ENCODE measurements at places on chromosomes 4 and X. TPM values are rescaled to one million over a fixed set of nuclear protein-coding genes. Genes with fewer than 3 reads are reported as not detected.

GRCh38 chrX:1162119-1162916 lies 50.1 kb downstream of the CRLF2 start:
- DNase-seq = no peak

DNA sequence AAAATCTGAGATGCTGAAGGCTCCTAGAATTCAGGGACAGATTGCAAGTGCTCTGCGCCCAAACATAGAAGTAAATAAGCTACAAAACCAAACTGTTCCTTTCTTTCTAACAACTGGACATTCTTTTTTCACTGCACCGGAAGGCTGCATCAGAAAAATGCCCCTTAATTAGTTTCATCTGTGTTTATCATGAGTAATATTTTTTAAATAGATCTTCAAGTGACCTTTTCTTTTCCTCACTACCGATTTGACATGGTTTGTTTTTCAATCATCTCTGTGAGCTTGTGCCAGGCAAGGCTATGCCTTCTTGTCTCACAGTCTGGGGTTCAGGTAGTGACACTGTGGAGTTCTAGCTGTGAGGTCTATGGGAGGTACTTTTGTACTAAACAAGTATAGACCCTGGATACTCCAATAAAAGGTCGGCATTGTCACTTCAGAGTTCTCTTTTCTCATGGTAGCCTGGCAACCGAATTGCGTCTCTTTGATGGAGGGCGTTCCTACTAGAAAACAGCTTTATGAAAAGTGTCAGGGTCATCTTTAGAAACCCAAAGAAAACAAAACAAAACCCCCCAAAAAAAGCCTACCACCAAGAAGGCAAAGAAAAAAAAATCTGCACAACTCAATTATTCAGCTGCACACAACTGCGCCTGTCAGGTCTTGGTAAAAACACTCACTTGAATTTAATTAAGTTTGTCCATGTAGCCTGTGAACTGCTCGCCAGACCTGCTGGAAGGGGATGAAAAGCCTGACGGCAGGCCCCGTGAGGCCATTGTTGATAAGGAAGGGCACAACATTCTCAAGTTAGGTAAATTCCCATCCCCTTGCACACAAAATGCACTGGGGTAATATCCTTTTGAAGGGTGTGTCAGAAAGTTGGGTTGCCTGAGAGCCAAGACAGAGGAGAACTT lies 22.8 kb upstream of the ADAMTS3 start:
- DNase-seq = no peak

- no peak for DNase-seq
Measured at GRCh38 chr4:153514001-153514526, 47.9 kb downstream of the TMEM131L start.

GRCh38 chr4:63493265-63493664 lies 916.0 kb downstream of the TECRL start:
- no peak for DNase-seq

DNA sequence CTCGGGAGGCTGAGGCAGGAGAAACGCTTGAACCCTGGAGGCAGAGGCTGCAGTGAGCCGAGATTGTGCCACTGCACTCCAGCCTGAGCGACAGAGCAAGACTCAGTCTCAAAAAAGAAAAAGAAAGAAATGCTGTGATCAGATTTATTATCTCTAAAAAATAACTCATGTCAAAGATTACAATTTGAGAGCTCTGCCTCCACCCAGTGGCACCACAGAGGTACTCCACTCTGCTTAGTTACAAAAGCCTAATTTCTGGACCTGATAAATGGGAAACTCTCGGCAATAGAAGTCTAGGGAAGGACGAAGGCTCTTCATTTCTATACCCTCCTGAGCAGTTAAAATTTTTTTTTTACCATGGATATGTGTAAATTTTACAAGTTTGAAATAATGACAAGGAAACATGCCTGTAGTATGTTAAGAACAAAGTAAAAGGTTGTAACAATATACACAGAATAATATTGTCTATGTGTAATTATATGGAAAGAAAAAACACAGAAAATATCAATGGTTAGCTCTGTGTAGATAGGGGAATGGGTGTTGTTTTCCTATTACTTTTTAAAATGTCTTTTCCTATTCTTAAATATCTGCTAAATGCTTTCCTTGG lies 149.8 kb downstream of the STIM2 start:
- DNase-seq = peak; percentile 88

- no peak for DNase-seq
Measured at GRCh38 chr4:3207531-3208037, 41.4 kb upstream of the MSANTD1 start.

GRCh38 chr4:146110871-146111485 lies 64.5 kb upstream of the LSM6 start:
- DNase-seq = peak; percentile 61

GRCh38 chr4:6501171-6501570 lies 28.8 kb upstream of the PPP2R2C start:
- DNase-seq = no peak

DNA sequence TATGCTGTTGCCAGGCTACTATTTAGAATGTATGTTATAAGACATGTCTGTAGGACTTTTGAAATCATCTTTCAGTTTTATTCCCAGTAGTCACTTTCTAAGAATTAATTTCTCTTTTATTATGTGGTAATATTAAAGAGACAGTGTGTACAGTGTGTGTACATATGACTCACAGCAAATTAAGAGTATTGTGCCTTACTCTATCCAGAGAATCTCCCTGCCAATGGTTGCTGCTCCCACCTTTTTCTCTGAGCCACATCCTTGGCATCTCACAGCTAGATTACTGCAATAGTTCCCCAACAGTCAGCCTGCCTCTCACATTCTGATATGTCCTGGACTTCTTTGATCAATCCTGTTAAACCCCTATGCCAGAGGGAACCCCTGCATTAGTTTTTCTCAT lies 114.5 kb downstream of the ANXA5 start:
- DNase-seq = no peak

GRCh38 chrX:127457161-127457560 lies 595.0 kb downstream of the ACTRT1 start:
- DNase-seq = no peak

GRCh38 chr4:179941911-179942310 lies 2301.3 kb upstream of the TENM3 start:
- no peak for DNase-seq

GRCh38 chrX:9937761-9938160 lies 29.4 kb upstream of the CLDN34 start:
- DNase-seq = no peak

GRCh38 chr4:88481537-88481936 lies 24.6 kb downstream of the HERC5 start:
- no peak for DNase-seq

- DNase-seq = peak; percentile 71
Measured at GRCh38 chrX:115226929-115227328, 7.0 kb downstream of the LRCH2 start.

GRCh38 chr4:42460043-42460442 lies 62.8 kb downstream of the SHISA3 start:
- no peak for DNase-seq

DNA sequence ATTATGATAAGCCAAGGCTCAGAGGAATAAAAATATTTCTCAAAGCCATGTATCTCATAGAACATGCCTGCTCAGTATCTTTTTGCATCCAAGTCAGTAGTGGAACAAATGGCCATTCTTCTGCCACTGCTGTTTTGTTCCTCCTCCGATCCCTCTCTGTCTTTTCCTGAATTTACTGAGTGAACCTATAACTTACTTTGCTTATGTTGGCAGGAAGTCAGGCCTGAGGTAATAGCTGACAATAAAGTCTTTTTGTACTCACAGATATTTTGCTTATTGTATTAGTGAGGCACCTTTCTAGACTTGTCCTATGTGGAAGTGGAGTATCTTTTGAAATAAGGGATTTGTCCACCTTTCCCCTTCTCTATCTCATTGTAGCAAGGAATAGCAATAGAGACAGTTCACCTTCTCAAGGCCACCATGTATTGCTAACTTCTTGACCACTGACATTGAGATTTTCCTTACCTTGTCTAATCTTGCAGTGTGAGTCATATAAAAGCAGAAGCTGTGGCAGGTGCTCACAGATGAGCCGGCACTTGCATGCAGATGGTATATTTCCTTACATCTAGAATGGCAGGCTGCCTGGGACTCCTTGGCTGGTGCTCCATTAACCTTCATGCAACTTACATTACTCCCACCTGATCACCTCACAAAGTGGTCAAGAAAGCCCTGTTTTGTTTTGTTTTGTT lies 68.2 kb downstream of the AGTR2 start:
- no peak for DNase-seq

GRCh38 chrX:79270401-79270800 lies 96.7 kb downstream of the ITM2A start:
- peak; percentile 63 for DNase-seq

DNA sequence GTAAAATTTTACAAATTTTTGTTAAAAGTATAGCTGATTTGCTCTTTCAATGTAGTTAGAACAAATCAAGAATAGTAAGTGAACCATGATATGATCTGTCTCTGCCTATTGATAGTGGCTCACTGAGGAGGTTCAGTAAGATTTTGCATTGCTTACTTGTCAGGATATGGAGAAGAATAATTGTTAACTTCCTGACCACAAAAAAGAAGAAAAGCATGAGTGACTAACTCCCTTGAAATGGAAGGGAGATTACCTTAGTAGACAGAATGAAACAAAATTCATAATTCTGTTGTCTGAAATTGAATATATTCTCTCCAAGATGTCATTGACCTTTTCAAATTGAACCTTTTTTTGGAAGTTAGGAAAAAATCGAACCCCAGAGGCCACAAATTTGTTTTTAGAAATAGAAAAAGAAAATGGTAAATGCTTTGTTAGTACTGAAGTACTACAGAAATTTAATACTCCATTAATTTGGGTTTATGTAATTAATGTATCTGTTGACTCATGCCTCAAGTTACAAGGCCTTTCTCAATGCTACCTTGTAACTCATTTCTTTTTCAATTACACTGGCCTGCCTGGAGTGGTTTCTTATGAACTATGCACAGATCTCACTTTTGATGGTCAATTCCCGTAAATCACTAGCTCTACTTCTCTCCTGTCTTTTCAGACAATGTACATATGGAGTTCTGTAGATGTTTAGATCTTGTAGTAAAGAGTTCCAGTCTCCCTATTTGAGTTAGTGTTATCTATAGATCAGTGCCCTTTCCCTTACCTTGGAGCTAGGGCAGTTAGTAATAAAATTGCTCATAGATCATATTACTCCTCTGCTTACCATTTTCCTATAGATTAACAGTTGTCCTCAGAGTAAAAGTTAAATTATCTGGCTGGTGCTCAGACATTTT lies 139.3 kb downstream of the TLL1 start:
- no peak for DNase-seq

DNA sequence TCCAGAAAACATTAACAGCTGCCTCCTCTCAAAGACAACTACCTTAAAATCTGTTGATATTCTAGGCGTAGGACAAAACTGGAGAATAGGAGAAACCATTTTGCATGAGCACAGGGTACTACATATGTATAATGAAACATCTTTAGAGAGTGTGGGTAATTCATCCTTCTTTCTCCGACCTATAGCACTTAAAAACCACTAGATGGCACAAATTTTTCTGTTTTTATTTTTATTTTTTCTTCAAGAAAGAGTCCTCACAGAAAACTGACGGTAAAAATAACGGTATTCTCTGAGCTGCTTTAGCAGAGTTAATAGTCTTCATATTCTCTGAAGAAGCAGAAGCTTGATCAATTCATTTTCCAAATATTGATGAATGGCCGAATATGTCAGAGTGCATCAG lies 14.6 kb downstream of the SMIM31 start:
- DNase-seq = peak; percentile 57

DNA sequence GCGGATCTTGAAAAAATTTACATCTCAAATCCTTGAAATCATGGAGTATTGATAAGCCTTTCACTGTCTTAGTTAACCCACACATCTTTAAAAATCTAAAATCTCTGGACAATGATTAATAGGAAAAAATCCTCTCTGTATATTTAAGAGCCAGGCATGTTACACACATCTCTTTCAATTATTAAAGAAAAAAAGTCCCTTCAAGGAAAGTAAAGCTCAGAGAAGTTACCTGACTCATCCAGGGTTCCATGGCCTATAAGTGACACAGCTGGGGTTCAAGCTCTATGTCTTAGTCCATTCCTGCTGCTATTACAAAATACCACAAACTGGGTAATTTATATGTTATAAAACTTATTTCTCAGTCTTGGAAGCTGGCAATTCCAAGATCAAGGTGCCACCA lies 14.2 kb upstream of the FGF16 start:
- DNase-seq = no peak

- no peak for DNase-seq
Measured at GRCh38 chr4:8525383-8526120, 54.6 kb upstream of the GPR78 start.

GRCh38 chr4:162706051-162706450 lies 460.6 kb downstream of the NAF1 start:
- no peak for DNase-seq

DNA sequence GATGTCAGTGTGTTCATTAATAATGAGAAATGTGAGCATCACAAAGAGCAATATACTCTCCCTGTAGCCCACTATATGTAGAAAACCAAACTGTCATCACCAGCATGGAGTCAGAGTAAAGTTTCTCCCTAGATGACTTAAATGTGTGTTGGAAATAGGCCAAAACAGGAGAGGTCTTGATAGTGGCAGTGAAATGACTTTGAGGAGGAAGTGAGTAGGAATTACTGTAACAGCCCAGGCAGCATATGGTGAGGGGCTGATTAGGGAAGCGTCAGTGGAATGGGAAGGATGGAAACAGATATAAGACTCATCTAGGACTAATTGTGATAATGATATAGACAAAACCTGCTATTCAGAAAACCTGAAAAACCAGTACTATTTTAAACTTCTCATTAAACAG lies 83.9 kb downstream of the ATXN3L start:
- no peak for DNase-seq

GRCh38 chr4:182495645-182496385 lies 252.6 kb downstream of the TENM3 start:
- DNase-seq = no peak

- DNase-seq = no peak
Measured at GRCh38 chr4:174292473-174292872, 8.8 kb downstream of the CEP44 start.

GRCh38 chr4:78079726-78080430 lies 22.8 kb downstream of the FRAS1 start:
- DNase-seq = no peak

- DNase-seq = no peak
Measured at GRCh38 chrX:22134681-22135080, 102.6 kb downstream of the PHEX start.

Gene STPG2
- total RNA-seq = not detected

Gene RBM3
- total RNA-seq = 183 TPM

Gene CTSO
- total RNA-seq = 18.9 TPM

Gene MND1
- total RNA-seq = 46.9 TPM

Gene KLB
- total RNA-seq = not detected

Gene COL4A5
- total RNA-seq = not detected

Gene MAGEC3
- not detected for total RNA-seq

Gene VEGFC
- total RNA-seq = not detected

Gene ABCG2
- total RNA-seq = not detected

Gene ELF4
- 31.7 TPM for total RNA-seq

Gene GAGE13
- not detected for total RNA-seq

Gene UGT2B11
- not detected for total RNA-seq

Gene DKC1
- 94.0 TPM for total RNA-seq

Gene STOX2
- not detected for total RNA-seq

Gene NUDT11
- not detected for total RNA-seq

All from Karpas-422 (cell line).